ENCODE measurements at places on chromosomes 6 and 20.

DNA sequence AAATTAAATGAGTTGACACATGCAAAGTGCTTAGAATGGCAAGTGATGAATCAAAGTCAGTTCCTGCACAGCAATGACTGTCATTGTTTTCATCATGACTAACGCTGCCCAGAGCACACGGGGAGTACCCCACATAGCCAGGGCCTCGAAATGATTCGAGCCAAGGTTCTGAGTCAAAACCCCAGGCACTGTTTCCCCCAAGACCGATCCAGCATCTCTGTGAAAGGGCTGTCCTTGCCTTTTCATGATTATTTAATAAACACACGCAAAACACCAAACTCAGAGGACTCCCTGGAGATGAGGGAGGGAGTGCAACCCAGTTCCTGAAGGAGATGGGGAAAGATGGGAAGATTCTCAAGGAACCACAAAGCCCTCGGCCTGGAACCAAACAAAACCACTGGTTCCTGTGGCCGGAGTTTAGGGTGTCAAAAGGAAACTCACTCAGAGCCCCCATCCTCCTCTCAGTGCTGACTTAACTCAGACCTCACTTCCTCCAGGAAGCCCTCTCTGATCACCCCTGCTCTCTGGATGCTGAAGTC is 3.8 kb downstream of the PREX1 start:
- DNase-seq: no peak

GRCh38 chr6:2034256-2034655 is 211.1 kb downstream of the GMDS start:
- no peak for DNase-seq

DNA sequence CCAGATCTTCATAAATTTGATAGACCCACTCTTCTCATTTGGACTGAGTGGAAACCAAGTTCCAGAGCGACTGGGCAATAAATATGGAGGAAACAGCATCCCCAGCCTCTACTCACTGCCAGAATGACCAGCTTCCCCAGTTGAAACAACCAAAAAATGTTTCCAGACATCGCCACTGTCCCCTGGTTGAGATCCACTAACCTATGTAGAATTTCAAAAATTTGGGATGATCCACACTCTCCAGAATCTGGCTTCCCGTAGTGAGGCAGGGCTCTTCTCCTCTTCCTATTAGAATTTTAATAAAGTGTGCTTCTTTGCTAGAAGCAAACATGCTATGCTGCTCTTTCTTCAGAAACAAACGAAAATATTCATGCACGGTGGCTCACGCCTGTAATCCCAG is 287.0 kb upstream of the SUPT3H start:
- DNase-seq: no peak

- DNase-seq: no peak
These were observed 7.4 kb downstream of the DLL1 start for GRCh38 chr6:170283212-170284081.

GRCh38 chr6:29553268-29554057 is 6.1 kb downstream of the UBD start:
- peak; percentile 42 for DNase-seq

GRCh38 chr20:51341581-51341980 is 200.9 kb downstream of the NFATC2 start:
- DNase-seq: no peak

DNA sequence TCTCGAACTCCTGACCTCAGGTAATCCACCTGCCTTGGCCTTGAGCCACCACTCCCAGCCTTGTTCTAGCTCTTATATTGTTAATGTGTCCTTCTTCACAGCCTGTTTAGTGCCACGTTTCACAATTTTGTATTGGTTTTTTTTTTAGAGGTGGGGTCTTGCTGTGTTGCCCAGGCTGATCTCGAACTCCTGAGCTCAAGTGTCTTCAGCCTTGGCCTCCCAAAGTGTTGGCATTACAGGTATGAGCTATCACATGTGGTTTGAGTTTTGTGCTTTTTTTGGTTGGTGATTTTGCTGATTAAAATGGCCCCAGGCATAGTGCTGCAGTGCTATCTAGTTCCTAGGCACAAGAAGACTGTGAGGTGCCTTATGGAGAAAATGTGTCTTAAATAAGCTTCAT is 5.9 kb upstream of the CSTL1 start:
- no peak for DNase-seq

DNA sequence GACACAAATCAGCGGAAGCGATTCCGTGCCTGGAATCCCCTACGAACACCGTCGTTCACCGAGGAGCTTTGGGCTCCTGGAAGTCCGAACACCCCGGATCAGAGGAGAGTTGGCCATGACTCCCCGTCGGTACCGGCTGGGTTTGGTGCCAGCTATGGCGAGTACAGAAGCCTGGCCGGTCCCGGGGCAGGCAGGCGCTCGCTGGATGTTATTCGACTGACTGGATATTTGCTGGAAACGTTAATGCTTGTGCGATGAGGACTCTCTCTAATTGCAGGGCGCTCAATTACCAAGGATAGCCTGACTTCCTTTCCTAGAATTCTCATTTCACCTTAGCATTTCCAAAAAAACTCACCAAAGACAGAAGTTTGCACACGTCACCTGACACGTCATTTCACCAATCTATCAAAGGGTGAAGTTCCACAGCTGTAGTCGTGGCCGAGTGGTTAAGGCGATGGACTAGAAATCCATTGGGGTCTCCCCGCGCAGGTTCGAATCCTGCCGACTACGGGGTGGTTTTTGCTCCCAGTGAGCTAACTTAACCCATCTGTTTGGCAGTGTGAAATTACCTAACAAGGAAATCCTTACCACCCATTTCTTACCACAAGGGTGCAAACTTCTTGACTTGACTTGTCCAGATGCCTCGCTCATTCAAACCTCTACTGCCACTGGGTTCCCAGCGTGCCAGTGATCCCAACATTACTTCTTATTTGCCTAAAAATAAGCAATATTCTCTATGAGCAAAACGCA is 22.7 kb upstream of the ZNF184 start:
- peak; percentile 46 for DNase-seq

DNA sequence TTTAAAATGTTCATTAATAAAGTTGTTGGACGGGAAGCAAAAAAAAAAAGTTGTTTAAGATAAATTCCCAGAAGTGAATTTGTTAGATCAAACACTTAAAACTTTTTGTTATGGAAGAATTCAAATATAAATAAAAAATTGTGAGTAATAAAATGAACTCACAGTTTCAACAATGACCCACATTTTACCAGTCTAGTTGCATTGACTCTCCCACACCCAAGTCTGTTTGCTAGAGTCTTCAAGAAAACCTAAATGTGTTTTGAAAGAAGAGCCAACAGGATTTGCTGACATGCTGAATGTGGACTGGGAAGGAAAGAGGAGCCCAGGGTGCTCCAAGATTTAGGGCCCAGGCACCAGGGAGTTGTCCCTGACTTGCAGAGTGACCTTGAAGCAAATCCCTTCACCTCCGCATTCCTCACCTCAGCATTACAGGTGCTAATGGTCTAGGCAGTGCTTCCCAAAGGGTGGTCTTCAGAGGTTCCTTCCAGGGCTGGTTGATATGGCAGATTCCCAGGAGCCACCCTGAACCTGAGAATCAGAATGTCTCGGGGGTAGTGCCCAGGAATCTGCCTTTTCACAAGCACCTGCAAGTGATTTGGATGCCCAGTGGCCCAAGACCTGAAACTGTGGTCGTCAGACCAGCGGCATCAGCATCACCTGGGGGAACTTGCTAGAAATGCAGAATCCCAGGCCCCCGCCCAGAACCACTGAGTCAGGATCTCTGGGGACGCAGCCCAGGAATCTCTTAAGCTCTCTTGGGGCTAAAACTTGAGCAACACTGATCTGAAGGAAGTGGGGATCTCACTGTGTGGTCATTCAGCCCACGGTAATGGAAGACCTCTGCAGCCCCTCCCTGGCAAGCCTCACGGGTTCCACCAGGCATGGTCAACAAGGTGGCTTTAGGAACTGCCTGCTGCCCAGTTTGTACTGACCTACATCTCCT is 31.1 kb downstream of the POFUT1 start:
- DNase-seq: no peak

GRCh38 chr6:1175877-1176276 is 136.0 kb upstream of the FOXQ1 start:
- DNase-seq: no peak

DNA sequence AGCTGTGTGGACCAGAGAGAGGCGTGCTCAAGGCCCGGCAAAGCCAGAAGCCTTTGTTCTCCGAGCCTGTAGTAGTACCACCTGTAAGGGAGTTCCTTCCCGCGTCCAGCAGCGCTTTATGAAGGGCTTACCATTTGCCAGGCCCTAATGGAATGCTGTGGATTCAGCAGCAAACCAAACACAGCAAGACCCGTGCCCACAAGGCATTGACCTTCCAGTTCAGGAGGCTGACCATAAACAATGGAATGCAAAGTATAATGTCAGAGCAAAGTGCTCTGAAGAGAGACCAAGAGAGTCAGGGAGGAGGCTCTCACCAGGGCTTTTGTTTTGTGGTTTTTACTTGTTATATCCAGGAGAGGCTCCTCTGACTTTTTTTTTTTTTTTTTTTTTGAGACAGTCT is 209.8 kb downstream of the ZMYND8 start:
- no peak for DNase-seq

- DNase-seq: no peak
These were observed 209.7 kb downstream of the SMOC2 start for GRCh38 chr6:168650671-168651111.

GRCh38 chr6:62805431-62805830 is 405.8 kb upstream of the FKBP1C start:
- no peak for DNase-seq

- no peak for DNase-seq
These were observed 968.5 kb upstream of the GJE1 start for GRCh38 chr6:141164042-141164743.

- no peak for DNase-seq
These were observed 131.8 kb upstream of the PTPN1 start for GRCh38 chr20:50378170-50379000.

GRCh38 chr6:152166497-152166896 is 359.0 kb downstream of the ESR1 start:
- no peak for DNase-seq

GRCh38 chr20:12173347-12174012 is 255.8 kb downstream of the BTBD3 start:
- no peak for DNase-seq

DNA sequence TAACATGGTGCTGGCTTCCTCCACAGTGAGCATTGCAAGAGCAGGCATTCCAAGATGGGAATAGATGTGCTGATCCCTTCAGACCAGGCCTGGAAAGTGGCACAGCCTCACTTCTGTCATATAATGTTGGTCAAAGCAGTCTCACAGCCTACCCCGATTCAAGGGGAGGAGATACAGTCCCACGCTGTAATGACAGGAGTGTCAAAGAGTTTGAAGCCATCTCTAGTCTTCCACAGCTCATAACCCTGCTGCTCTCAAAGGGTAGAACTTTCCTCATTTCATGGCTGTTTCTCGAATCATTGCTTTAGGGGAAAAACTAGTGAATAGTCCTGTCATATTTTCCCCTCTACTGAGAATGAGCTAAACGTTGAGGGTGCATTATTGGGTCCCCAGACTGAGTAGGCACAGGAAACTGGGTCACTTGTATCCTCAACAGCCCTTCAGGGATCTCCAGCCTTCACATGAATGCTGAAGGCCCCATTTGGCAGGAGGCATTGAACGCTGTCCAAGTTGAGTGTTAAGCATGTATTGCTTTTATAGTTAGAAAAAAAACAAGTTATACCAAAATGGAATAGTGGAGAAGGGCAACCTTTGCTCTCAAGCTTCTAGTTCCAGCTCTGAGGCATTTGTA is 27.3 kb downstream of the DTD1 start:
- no peak for DNase-seq

GRCh38 chr20:56760610-56761009 is 131.5 kb downstream of the TFAP2C start:
- DNase-seq: no peak

GRCh38 chr20:10449270-10449669 is 14.2 kb downstream of the SLX4IP start:
- DNase-seq: no peak

DNA sequence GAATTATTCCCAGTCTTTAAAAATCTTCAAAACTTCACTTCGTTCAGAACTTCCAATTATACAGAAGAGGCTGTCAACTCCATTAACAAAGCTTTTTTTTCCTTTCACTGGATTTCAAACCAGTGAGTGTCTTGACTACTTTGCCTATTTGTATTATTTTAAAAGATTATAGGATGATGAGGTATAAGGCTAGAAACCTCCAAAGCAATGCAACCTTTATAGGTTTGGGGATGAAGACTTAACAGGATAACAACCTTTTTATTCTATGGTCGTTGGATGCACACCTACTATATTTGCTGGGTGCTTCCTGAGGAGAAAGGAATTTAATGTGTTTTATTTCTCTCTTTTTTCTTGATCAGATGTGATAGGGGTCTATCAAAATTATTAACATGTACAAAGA is 1.9 kb upstream of the OVOL2 start:
- no peak for DNase-seq

DNA sequence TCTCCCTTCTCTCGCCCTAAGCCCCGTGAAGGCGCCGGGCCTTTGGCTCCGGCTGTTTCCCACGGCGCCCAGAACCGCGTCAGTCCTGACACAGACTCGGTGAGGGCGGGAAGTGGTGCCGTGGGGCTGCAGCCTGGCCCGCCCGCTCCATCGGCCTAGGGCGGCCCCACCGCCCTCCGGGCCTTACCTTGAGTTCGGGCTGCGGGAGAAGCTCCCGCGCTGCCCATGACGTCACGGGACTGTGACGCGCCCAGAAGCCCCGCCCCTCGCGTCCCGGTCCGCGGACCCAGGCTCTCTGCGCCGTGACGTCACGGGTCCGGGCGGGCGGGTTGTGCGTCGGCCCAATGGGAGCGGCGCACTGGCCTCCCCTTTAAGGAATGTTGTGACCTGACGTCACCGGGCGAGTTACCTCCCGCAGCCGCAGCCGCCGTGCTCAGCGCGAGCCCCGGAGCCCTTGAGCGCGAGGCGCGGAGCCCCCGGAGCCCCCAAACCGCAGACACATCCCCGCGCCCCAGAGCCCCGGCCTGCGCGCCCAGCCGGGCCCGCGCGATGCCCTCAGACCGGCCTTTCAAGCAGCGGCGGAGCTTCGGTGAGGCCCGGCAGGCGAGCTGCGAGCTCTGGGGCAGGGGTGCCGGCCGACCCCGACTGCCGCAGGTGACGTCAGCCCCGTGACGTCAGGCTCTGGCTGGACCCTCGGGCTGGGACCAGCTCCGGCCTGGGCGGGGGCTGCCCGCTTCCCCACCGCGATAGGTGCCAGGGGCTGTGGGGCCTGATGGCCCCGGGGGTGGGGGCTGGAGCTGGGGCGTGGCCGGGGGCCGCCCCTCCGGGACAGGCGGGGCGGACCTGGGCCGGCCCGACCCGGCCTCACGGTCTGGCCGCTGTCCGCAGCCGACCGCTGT is at the start of gene MAP1LC3A:
Gene MAP1LC3A, plus strand, starts transcription at position 399 of the 899 bp plus-strand sequence. Its CDS starts 151 bp downstream, at position 550.
- DNase-seq: peak; percentile 98

DNA sequence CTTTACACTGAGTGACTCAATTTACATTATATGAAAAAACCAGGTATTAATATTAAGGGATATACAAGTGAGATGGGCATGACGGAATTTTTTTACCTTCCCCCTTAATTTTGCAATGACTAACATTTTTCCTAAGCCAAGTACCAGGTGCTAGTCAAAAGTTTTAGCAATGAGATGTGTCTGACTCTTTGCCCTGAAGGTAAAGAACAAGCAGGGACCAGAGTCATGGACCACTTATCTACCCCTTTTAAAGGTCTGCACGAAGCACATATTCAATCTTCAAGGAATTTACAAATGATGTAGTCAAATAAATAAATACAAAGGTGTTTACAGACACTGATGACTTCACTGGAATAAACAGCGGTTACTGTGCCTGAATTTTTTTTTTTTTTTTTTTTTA is 1.4 kb downstream of the GLO1 start:
- DNase-seq: no peak
